ENCODE measurements at places on chromosomes 12 and 14. TPM values are rescaled to one million over a fixed set of nuclear protein-coding genes. Genes with fewer than 3 reads are reported as not detected.

The FGF6 gene
- polyA plus RNA-seq: 23.6 TPM

The APOF gene
- not detected for polyA plus RNA-seq

DNA sequence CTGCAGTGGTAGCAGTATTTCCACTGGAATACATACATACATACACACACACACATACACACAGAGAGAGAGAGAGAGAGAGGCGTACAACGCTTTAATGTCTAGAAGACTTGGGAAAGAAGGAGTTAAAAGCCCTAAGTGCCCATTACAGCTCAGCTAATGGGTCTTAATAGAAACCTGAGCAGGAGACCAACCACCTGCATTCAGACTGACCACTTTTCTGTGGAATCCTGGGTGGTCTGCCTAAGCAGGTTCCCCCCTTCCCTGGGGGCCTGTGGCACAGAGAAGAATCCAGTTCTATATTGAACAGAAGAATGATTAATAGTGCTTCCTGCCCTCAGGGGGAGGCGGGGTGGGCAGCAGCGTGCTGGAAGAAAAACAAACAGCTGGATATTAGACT, 312.4 kb upstream of the PRKD1 start:
- no peak for DNase-seq

- DNase-seq: no peak
These were observed 25.1 kb upstream of the ANO2 start for GRCh38 chr12:5969974-5970690.

- peak; percentile 91 for DNase-seq
These were observed 184.7 kb downstream of the PRKCH start for GRCh38 chr14:61505815-61506809.

- DNase-seq: no peak
These were observed 197.0 kb downstream of the CCER1 start for GRCh38 chr12:90757957-90758356.
